ENCODE measurements at places on chromosomes 13 and 19.

DNA sequence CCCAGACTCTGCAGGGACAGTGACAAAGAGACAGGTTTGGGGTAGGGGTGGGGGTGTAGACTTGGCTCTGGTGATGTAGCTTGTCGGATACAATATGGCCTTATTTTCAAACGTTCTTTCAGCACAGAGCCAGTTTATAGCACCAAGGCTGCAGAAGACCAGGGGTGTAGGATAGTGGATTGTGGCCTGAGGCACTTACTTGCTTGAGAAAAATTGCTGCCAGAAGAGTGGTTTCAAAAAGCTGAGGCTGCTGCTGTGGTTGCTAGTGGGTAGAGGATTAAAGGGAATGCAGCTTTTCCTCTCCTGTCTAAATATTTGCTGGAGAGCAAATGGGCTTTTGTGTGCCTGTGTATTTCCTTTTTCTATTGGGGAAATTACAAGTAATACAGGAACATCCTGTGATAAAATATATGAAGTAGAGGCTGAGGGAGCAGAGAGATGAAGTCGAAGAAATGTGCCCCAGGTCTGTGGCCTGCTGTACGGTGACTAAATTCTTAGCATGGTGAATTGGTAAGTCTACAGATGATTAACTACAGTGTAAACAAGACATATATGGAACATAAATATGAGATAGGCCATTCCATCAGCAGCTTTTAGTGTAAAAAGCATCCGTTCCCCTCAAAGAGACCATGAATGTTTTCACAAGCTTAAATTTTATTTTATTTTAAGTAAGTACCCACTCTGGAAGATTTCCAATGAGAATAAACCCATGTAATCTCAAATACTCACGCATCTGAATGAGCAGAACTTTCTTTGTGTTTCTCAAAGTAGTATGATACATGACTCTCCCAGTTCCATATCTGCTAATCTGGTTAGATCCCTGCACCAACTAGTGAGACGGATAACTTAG lies 112.9 kb downstream of the LRCH1 start:
- DNase-seq, result no peak

GRCh38 chr19:3760871-3761361 lies 576 bp downstream of the APBA3 start:
- DNase-seq, result peak; percentile 31

- no peak for DNase-seq
Observed at GRCh38 chr13:55977436-55977835, 1163.3 kb upstream of the PRR20A start.

GRCh38 chr13:112348642-112349345 lies 27.4 kb upstream of the SPACA7 start:
- no peak for DNase-seq

DNA sequence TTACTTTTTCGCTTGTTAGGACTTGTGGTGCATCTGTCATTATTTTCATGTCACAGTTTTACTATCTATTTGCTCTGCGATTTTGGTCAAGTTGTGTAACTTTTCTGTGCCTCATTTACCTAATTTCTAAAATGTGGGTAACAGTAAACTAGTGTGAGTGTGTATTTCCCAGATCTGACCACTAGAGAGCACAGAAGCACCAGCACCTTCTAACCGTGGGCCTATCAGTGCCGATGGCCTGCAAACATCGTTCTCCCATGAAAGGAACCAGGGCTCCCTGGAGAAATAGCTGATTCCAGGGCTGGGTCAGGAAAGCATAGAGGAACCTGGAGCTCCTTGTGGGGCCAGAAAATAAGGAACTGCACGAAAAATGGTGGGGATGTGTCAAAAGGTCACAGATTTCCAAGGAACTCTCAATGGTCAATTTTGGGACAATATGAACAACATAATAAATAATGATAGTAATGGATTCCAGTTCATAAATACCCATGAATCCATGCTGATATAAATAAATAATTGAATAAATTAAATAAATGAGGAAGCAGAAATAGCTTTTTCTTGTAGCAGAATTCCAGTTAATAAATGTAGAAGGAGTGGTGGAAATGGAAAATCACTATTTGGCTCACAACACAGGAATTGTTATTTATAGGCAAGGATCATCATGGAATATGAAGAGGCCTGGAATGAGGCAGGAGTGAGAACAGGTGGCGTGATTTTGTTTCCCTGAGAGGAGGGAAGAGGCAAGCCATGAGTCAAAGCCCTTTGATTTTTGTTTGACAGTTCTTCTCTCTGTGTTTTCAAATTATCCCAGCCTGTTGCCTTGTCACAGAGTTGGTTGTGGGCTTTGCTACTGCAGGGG lies 31.1 kb downstream of the CEACAM8 start:
- peak; percentile 27 for DNase-seq

GRCh38 chr19:35269438-35270117 lies 816 bp downstream of the USF2 start:
- DNase-seq, result peak; percentile 86

- no peak for DNase-seq
Observed at GRCh38 chr13:36282821-36283432, 14.7 kb downstream of the CCDC169 start.

DNA sequence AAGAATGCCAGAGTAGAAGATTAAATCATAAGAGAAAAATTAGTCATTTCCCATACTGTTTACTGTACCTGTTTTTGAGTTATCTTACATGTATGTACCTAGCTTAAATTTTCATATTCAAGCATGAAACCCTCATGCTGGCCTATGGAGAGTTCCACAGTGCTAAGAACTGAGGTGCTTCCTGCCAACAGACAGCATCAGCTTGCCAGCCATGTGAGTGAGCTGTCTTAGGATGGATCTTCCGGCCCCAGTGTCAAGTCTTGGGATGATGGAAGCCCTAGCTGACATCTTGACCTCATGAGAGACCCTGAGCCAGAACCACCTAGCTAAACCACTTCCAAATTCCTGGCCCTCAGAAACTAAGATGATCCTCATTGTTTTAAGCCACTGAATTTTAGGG lies 90.1 kb downstream of the SERP2 start:
- DNase-seq, result no peak

DNA sequence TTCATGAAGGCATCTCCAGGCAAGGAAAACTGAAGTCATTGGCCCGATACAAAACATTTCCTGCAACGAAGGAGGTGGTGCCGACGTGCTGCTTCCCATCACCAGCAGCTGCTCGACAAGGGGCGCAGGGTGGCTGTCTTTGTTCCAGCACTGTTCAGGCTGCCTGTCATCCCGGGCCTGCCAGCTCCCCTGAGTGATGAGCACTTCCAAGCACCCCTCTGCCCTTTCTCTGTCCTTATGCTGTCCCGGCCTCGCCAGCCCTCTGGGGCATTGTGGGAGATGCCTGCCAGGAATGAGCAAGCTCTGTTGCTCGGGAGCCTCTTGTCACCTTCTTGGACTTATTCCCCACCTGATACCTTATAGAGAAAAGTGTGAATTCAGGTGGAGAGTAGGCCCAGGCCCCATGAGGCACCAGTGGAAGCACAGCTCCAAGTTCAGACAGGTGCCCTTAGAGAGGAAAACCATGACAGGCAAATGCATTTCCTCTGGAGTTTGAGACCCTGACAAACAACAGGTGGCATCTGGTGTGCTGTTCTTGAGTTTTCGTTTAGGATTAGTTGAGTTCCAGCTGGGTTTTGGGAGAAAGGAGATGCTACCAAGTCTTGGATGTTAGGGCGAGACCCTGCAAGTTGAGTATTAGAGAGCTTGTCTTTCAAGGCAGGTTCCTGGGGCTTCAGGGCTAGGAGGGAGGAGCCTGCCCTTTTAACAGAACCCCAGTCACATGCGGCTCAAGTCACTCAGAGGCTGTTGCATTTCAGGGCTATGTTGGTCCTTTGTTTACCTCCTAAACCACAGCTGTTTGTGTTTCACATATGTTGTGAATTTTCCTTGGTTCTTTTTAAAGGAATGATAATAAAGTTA lies 21.4 kb downstream of the BBC3 start:
- DNase-seq, result no peak

DNA sequence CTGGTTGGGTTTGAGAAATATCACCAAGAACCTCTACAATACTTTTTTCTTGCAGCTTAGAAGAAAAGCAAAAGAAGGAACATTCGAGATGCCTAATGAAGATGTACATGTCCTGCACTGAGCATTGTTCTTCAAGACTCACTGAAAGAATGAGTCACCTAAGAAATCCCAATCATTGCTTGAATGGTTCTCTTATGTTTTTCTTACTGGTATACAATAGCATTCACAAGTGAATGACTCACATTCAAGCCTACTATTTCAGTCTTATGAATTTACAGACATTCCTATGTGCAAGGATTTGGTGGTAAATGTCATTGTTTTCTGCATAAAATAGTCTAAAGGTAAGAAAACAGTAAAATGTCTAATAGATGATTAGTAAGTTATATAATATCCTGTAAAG lies 594.6 kb downstream of the PCDH9 start:
- DNase-seq, result no peak

DNA sequence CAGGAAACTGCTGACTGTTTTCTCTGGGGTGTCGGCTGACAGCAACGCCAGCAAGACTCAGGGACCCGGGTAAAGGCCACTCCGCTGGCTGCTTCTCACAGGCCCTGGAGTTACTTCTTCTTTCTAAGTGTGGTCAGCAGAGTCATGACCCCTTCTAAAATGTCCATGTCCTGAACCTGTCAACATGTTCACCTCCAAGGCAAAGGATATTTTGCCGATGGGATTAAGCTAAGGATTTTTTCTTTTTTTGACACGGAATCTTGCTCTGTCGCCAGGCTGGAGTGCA lies 7.9 kb downstream of the PEX11G start:
- no peak for DNase-seq

GRCh38 chr13:50094615-50095293 lies 79.5 kb downstream of the KCNRG start:
- DNase-seq, result no peak

GRCh38 chr19:835210-835810 lies 5.5 kb upstream of the PRTN3 start:
- no peak for DNase-seq

DNA sequence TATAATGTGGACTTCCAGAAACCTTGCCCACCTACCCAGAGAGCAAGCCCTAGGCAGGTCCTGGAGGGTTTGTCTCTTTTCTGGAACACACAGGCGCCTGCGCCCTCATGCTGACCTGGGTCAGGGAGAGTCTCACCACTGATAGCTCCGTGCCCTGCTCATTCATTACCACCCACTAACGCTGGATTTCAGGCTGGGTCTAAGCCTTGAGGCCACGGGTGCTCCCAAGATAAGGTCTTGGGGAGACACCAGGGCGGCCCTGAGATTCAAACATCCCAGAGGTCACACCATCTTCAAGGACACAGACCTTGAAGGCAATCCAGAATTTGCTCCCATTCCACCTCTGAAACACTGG lies 5.1 kb downstream of the S1PR2 start:
- no peak for DNase-seq

- DNase-seq, result no peak
Observed at GRCh38 chr19:11418094-11418548, 993 bp downstream of the RGL3 start.

GRCh38 chr13:95740979-95741320 lies 64.0 kb downstream of the DNAJC3 start:
- no peak for DNase-seq

- DNase-seq, result no peak
Observed at GRCh38 chr13:99346335-99347042, 39.3 kb upstream of the GPR183 start.

DNA sequence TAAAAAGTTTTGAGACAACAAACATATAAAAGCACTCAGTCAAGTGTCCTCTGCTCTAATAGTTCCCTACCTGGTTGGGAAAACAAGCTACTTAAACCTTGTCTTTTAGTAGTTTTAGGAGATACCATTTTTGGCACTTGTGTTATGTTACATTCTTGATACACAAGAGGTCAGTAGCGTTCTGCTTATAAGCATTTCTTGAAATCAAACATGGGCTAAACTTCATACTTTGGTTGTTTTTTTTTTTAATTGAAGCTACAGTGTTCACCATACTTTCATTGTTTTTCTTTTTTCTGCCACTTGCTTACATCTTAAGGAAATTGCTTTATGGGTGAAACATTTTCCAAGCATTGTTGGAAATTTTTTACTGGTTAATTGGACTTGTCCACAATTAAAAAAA lies 12.9 kb downstream of the NHLRC3 start:
- DNase-seq, result no peak

GRCh38 chr19:7925171-7925851 lies 624 bp downstream of the CTXN1 start:
- peak; percentile 90 for DNase-seq

- peak; percentile 22 for DNase-seq
Observed at GRCh38 chr13:87274209-87274819, 396.9 kb upstream of the SLITRK5 start.

- no peak for DNase-seq
Observed at GRCh38 chr19:2213799-2214198, 22.3 kb downstream of the PLEKHJ1 start.

- no peak for DNase-seq
Observed at GRCh38 chr13:95955255-95955654, 97.9 kb downstream of the UGGT2 start.

DNA sequence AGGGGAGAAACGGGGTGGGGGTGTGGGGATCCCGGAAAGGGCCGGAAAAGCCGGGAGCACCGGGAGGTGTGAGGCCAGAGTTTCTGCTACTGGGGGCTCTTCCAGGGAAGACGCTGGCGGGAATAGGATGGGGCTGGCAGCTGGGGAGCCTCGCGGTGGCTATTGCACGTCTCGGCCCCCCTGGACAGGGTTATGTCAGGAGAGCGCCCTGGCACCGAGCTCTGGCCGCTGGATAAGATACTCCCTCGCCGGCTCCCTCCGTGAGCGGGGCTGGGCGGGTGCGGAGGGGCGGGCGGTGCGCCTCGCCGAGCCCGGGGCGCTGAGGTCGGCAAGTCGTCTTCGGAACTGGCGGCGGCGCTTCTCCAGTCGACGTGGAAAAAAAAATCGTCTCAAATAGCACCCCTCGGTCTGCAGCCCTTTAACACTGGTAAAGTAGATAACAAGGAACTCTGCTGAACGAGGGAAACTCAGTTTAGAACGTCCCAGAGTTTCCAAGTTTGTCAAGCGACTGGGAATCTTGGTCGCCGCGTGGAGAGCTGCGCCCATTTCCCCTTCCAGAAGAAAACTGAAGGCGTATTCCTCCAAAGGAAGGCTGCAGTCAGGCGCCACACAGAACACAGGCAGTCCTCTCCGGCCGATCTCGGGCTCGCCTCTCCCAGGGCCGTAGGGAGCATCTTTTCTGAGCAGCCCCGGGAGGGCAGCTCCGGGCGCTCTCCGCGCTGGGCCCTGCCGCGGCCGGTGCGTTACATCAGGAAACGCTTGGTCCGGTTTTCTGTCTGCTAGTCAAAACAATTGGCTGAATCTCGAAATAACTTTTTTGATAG lies 115.1 kb downstream of the KCNRG start:
- peak; percentile 53 for DNase-seq

DNA sequence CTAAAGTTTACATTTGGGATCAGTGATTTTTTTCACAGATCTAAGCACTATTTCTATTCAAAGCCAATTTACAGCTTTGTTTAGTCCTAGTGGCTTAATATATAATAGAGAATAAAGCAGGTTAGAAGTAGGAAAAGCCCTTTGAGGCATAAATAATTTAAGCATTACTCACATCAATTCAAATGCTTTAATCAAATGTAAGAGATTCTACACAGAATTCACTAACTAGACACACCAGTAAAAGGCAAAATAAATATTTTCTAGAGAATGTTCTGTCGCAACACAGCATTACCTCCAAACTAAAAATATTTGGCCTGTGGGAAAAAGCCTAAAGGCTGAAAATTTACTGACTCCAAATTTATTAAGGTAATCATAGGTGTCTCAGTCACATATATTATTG lies 31.3 kb downstream of the KCTD12 start:
- DNase-seq, result no peak
